Stimulated activated CD4-positive, alpha-beta T cell treated with anti-CD3 and anti-CD28 coated beads, Interleukin-4, amount 100 ng/mL, for 1 hour (primary cell): ENCODE measurements at places on chromosomes 11 and 22.

- no peak for DNase-seq
Measured at GRCh38 chr11:123672568-123672967, 18.1 kb upstream of the SCN3B start.

DNA sequence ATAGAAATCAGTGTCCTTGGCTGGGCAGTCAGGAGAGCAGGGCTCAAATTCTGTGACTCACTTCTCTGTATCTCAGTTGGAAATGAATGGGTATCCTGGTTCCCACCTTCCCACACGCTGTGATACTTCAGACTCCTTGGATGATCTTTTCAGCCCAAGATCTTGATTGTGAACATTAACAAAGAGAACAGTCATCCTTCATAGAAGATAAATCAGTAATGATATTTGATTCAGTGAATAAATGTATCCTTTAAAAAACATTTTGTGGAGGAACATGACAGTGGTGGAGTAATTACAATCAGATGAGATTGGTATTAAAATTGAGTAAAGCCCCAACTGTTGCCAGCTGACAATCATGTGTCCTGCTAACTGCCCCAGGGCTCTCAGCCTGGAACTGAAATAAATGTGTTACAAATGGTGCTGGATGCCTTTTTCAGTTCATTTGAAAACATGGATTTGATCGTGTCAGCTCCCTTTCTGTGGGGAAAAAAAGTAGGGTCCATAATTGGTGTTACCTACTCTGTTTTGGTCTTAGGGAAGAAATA is 72.9 kb upstream of the OR5AN1 start:
- no peak for DNase-seq

GRCh38 chr11:108218455-108218854 is 4.0 kb downstream of the NPAT start:
- DNase-seq: no peak

GRCh38 chr11:29119707-29120618 is 896.9 kb downstream of the KCNA4 start:
- DNase-seq: no peak

GRCh38 chr22:26597480-26597879 is 7.5 kb upstream of the TPST2 start:
- DNase-seq: no peak

DNA sequence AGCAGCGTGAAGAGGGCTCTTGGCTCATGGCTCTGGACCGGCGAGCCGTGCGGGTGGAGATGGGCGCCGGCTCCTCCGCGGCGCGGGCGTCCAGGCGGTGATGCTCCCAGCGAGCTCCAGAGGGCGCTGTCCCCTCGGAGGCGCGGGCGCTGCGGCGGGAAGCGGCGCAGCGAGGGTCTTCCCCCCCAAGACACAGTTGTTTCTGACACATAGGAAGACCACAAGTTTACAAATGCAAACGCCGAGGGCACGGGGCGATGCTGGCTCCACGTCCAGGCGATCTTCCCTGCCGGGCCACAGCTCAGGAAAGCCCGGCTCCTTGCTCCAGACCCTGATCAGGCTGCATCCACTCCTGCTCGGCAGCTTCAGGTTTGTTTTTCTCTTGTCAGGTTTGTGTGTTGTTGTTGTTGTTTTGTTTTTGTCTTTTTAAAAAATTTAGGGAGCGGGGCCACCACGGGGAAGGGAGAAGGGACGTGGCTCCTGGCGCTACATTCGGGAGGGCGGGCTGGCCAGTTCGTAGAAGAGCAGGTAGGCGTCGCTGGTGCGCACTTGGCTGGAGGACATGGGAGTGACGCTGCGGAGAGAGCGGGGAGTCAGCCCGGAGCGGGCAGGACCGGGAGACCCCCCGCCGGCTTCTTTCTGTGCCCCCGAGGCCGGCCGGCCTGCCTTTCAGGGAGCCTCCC is 10.0 kb upstream of the MFRP start:
- peak; percentile 75 for DNase-seq

GRCh38 chr11:97570636-97571035 is 1180.8 kb downstream of the JRKL start:
- DNase-seq: no peak

DNA sequence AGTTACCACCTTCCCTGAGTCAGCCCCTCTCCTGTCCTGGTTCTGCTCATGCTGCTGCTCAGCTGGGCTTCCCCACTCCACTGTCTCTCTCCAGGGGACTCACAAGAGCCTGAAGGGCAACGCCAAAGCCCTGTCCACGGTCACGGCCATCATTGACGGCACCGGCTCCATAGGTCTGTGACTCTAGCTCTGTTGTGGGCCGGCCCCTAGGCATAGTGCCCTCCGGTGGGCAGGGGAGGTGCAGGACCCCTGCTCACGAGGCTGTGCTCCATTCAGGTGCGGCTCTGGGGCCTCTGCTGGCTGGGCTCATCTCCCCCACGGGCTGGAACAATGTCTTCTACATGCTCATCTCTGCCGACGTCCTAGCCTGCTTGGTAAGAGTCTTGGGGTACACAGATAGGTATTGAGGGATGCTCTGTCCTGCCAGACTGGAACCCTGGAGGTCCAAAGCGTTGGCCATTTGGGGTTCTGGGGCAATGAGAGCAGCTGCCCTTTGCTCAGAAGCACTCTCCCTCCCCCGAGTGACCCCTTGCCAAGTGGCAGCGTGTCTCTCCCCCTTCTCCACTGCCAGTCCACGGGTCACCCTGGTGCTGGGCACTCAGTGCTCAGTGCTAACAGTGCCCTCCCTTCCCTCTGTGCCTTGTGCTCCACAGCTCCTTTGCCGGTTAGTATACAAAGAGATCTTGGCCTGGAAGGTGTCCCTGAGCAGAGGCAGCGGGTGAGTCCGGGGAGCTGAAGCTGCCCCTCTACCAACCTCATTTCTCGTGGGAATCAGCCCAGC is 22.4 kb downstream of the SLC37A2 start:
- DNase-seq: no peak

- no peak for DNase-seq
Measured at GRCh38 chr22:33542153-33542552, 378.1 kb downstream of the LARGE1 start.

GRCh38 chr11:103623933-103624332 is 412.5 kb upstream of the DDI1 start:
- no peak for DNase-seq

DNA sequence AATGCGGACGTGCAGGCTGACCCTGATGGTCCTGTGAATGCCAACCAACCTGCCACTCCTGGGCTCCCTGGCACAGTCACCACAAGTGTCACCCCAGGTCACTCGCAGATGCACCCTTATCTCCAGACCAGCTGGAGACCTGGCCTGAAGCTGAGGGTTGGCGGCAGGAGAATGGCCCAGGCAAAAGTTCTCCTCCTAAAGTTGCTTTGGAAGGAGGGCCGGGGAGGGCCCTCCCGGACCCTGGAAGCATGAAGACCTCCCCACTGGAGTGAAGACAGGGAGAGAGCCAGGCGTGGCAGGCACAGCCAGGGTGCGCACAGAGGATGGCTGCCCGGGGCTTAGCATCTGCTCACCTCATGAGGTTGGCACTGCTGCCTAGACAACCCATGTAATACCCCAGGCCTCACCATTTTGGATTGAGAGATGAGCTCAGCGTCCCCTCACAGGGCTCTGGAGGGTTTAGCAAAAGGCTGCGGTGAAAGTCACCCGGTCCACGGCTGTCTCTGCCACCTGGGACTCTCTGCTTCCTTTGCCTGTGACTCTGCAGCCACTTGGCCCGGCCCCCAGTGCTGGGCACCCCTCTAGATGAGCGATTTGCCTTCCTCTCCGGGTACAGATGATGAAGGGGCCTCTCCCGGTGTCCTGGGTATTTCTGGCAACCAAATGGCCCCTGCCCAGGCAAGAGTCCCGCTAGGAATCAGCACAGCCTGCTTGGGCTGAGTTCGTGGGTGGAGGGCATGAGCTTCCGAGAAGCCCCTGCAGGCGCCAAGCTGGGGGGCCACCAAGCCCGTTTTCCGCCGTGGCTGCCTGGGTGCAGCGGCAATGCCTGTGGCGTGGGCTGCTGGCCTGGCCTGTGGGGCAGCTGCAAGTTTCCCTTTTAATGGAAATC is 48.3 kb upstream of the SEPTIN5 start:
- DNase-seq: no peak

- no peak for DNase-seq
Measured at GRCh38 chr11:115942011-115942410, 437.8 kb upstream of the CADM1 start.

- no peak for DNase-seq
Measured at GRCh38 chr11:3885855-3886254, 30.4 kb downstream of the STIM1 start.

DNA sequence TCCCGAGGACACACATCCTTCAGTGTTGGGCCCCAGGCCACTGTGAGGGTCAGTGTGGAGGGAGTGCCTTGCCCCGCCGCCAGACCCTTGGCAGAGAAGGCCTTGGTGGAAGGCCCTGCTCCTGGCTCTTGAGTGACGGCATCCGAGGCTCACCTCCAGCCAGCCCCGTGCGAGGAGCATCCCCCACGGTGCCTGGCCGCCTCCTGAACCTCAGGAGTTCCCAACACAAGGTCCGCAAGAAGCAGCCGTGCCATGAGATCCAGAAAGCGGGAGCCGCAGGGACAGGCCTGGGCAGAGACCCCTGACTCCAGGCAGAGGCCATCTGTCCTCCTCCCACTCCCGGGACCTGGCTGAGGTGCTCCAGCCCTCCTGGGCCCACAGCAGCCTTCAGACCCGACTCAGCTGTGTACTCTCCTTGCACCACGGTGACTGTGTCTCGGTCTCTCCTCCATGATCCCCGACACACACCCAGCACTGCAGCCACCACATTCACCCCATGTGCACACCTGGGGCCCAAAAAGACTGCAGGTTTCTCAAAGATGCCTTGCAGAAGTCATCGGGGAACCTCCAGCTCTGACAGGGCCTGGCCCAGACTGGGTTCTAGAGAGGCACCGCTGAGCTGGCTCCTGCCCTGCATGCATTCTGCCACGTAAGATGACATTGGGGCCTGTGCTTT is 870.2 kb downstream of the BRD1 start:
- no peak for DNase-seq

- no peak for DNase-seq
Measured at GRCh38 chr22:41768430-41768829, 32.0 kb upstream of the CCDC134 start.

DNA sequence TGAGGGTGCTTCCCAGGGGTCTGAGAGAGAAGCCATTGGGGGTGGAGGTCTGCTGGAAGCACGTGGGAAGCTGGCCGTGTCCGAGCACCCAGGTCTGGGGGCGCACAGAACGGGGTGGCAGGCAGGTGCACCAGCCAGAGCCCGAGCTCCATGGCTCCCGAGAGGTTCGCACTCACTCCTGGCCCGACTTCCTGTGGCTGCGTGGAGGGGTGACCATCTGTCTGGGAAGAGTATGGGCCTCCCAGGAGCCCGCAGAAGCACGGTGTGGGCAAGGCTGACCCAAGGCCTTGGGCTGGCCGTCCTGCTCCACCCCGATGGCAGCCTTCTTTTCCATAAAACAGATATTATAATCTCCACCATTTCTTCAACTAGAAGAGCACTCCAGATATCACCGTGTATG is 256.0 kb upstream of the B3GAT1 start:
- DNase-seq: no peak
